ENCODE measurements at places on chromosomes 12 and 14. TPM values are rescaled to one million over a fixed set of nuclear protein-coding genes. Genes with fewer than 3 reads are reported as not detected.

The DIO2 gene
- total RNA-seq: 15.2 TPM

The IL31 gene
- total RNA-seq: not detected

The TTC9 gene
- 1.7 TPM for total RNA-seq

The CPNE6 gene
- not detected for total RNA-seq

The ANO4 gene
- not detected for total RNA-seq

The KERA gene
- not detected for total RNA-seq

The RERG gene
- 0.36 TPM for total RNA-seq

The ITGB7 gene
- total RNA-seq: 0.31 TPM

The OLR1 gene
- 2.3 TPM for total RNA-seq

The FAM186B gene
- total RNA-seq: 0.08 TPM

The VASH1 gene
- 4.0 TPM for total RNA-seq

The DDX47 gene
- 100 TPM for total RNA-seq

The TSHR gene
- total RNA-seq: not detected

The KRT75 gene
- total RNA-seq: 0.26 TPM

The E2F7 gene
- total RNA-seq: 10.3 TPM

The ACSS3 gene
- 0.07 TPM for total RNA-seq

The SCNN1A gene
- total RNA-seq: 3.9 TPM

The CELA1 gene
- total RNA-seq: not detected

The PRH2 gene
- total RNA-seq: not detected

The DTX1 gene
- total RNA-seq: 0.34 TPM

The KRT85 gene
- total RNA-seq: not detected

The CS gene
- 166 TPM for total RNA-seq

The GUCY2C gene
- total RNA-seq: 0.06 TPM

The OTX2 gene
- not detected for total RNA-seq

The MED6 gene
- 43.3 TPM for total RNA-seq

The SDS gene
- 0.48 TPM for total RNA-seq

The GEMIN2 gene
- total RNA-seq: 25.0 TPM

The ESPL1 gene
- 20.0 TPM for total RNA-seq

The NKX2-1 gene
- 0.04 TPM for total RNA-seq

The SLC5A8 gene
- not detected for total RNA-seq

The PIANP gene
- 0.96 TPM for total RNA-seq

The ST8SIA1 gene
- 0.11 TPM for total RNA-seq

The FBXO21 gene
- total RNA-seq: 46.1 TPM

The ZFHX2 gene
- 1.5 TPM for total RNA-seq

The CACNA2D4 gene
- total RNA-seq: not detected

The BLOC1S1 gene
- 132 TPM for total RNA-seq
